Inflammatory macrophage treated with lipopolysaccharide for 1 hour (primary cell): ENCODE measurements at places on chromosomes 1 and 21.

- DNase-seq: peak; percentile 94
Measured at GRCh38 chr1:223831755-223832636, 13.8 kb downstream of the TP53BP2 start.

GRCh38 chr1:93360111-93360510, 14.4 kb downstream of the DR1 start:
- DNase-seq: no peak

GRCh38 chr21:18711662-18712061, 308.1 kb upstream of the TMPRSS15 start:
- DNase-seq: no peak

GRCh38 chr1:5640845-5641244, 351.4 kb downstream of the NPHP4 start:
- no peak for DNase-seq

DNA sequence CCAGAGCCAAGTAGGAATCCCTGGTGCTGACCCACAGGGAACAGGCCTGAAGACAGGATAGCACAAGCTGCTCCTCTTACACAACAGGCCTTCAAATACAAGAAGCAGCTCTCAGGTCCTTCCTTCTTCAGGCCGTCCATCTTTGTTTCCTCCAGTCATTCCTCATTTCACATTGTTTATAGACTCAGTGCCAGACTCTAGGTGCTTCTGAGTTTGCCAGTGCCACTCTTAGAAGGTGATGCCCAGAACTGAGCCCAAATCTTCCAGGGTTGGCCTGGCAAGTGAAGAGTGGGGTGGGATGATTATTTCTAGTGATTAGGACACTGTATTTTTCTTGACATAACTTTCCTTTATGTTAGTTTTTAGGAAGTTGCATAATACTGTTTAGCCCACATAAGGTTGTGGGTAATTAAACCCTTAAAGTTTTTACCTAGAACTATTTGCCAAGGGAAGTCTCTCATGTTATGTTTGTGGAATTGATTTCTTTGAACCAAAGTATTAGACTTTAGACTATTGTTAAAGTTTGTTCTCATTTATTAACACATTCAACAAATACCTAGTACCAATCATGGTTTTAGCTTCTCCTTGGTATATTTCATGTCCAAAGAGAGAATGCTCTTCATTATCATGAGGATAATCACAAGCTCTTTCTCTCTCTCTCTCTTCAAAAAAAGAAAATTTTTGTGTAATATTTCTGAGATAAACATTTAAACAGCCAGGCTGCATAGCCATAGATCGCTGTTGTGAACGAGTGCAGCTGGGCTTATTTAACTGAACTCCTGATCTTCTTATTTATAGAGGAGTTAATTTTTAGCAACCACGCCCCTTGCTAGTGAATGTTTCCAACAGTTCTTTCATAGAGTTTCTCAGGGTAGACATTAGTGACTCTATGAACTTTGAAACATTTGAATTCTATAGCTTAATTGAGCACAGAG, 47.7 kb downstream of the PGM1 start:
- peak; percentile 19 for DNase-seq

GRCh38 chr21:29904359-29905282, 35.2 kb downstream of the GRIK1 start:
- DNase-seq: no peak

- DNase-seq: peak; percentile 43
Measured at GRCh38 chr1:171245458-171246064, 2.7 kb upstream of the FMO1 start.
